Jurkat, Clone E6-1 (cell line): ENCODE measurements at places on chromosomes 1 and 21.

DNA sequence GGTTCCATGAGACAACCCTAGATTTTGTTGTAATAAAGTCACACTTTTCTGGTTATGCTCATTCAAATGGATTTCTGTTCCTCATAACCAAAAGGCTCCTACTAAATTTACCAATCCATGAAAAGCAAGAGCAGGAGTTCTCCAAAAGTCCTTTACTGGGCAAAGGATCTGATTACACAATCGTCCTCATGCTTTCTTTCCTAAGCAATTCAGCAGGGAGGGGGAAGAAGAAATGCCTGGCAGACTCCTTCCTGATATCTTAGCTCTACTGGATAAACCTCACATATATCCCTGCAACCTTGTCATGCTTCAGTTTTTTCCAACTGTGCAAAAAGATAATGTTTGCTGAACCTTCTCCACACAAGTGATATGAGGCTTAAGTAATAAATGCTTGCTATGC lies 67.6 kb upstream of the GUCA2B start:
- DNase-seq, result no peak

DNA sequence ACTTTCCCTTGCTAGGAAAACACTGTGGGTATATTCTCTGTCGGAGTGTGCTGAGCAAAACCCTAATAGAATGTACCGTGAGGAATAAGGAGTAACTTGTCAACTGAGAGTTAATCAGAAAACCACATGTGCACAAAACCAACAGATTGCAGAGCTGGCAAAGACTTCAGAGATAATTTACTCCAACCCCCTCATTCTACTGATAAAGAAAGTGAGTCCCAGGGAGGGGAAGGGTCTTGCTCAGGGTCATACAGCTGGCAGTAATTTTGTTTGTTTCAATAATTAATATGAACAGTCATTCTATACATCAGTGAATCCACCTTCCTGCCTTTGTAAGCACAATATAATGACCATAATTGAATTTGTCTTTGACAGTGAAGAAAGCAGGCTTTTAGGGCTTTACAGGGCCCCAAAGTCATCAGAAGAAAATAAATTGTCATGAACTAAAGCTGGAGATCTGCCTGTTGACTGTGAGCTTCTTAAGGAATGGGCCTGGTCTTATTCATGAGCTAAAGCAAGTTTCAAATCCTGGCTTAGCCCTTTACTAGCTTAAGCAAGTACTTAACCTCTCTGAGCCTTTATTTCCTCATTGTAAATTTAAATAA lies 67.2 kb upstream of the HOOK1 start:
- no peak for DNase-seq

DNA sequence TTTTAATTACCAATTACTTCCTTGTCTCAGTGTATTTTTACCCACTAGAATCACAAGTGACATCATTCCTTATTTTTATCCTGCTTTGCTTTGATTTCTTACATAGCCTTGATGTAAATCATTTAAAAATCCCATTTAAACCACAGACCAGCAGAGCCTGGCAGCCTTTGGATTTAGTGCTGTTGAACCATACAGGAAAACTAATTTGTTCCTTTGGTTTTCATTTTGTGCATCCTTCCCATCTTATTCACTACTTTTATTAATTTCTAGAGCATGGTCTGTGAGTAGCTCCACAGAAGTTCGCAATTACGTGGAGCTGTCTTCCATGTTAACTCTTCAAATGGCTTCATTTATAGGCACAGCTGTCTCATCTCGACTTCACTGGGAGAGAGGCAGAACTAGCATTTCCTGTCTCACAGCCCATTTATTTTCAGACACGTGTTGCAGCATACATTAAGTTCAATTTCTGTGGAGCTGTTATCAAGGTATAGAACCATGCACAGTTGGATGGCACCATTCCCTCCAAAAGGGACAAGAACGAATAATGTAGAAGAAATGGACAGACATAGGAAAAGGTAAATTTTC lies 235.3 kb downstream of the MRPL39 start:
- DNase-seq, result no peak

- no peak for DNase-seq
These were observed 648.3 kb upstream of the BRINP3 start for GRCh38 chr1:191125950-191126349.

DNA sequence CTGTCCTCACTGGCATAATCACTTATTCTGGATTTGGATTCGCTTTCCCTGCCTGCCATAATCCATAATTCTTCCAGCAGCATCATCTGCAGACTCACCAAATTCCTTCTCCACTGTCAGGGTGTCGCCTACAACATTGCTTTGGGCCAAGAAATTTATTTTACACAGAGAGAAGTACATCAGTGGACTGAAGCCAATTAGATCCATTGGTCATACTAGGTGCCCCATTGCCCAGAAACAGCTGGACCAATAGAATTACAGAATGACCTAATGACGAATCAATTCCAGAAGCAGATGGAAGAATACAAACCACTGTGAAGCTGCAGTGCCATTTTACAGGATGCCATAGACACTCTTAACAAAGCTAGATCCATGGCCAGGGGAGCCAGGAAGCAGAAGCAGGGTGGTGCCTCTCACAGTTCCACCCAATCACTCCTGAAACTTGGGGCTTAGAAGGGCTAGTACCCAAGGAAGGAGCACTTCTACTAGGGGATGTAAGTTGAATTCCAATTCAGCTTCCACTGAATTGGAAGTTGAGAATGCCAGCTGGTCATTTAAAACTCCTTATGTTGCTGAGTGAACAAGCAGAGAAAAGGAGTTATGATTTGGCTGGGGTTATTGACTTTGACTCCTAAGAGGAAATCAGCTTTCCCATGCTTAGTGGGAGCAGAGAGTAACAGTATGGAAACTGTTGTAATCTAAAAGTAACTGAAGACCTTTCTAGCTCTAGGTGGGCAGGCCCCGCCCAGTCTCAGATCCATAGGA lies 44.0 kb downstream of the EDN2 start:
- no peak for DNase-seq

DNA sequence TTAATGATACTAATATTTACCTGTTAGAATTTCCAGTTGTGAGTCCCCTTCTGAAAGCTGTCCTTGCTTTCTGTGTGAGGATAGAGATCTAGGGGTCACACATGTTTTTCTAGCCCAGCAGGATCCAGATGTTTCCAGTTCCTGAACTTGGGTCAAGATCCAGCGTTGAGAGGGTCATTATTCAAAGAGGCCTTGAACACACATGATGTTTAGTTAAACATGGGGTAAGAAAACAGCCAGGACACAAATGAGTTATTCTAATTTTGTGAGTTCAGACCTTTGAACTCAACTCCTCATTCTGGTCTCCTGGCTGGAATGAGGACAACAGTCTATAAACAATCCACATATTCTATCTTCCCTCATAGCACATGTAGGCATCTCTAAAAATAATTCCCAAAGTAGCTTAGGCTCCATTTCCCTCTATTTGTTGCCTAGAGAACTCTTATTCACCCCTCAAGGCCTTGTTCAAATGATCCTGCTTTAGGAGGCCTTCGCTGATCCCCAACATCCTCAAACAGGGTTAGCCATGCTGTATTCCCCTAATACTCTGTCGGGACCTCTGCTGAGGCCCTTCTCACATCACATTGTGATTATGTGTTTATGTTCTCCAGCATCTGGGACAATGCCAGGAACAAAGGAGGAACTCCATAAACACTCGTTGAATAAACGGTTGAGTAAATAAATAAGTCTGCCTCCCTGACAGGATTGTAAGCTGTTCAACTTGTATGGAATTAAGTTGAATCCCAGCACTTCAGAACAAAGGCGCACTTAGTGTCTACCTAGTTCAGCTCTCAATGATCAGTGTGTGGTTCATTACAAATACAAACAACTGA lies 15.0 kb upstream of the KCNN3 start:
- no peak for DNase-seq

DNA sequence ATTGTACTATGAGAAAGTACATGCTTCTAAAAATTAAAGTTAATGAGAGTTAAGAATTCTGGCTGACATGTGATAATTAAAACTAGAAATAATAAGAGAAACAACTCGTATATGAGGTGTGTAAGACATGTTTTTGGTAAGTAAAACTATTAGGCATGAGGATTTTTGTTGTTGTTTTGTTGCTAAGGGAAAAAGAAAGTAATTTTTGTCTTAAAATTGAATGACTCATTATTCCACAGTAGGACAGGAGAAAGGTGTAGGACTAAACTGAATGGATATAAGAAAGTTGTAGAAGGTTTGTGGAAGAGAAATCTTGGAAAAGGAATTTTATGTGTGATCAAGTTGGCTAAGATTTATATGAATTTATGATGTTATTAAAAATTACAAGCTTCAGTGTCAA lies 54.8 kb downstream of the TBX19 start:
- no peak for DNase-seq

DNA sequence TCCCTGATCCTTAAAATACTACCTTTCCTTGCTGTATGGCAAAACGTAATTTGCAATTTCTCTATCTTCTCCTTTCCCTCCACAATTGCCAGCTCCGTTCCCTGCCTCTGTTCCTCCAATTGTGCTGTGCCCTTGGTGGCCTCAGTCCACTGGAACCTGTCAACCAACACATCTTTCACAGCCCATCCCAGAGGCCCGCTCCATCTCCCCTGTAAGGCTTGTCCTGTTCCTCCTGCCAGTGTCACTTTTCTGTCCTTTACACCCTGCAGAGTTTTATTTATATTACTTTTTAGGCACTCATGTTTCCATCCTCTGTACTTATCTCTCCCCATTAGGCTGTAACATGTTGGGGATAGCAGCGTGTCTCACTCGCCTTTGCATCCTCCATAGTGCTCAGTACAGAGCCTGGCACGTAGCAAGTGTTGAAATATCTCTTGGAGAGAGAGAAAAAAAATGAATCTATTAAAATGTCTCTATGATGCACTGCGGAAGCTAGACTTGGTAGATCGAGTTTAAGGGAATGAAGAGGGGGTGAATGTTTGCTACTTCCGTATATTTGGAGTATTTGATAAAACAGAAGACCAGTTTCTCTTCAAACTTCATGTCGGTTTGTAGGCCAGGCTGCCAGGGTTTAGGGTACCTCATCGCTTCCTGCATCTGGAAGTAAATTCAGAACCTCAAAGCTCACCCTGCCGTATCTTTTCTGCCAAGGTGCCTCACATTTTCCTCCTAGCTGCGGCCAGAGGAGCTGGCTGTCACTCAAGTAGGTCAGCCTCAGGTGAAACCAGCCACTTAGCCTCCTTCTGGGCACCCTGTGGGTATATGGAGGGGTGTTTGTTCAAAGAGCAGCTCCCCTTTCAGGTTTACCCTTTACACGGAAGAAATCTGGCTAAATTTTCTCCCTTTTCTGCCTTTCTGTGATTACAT lies 303.8 kb downstream of the TM2D1 start:
- no peak for DNase-seq

DNA sequence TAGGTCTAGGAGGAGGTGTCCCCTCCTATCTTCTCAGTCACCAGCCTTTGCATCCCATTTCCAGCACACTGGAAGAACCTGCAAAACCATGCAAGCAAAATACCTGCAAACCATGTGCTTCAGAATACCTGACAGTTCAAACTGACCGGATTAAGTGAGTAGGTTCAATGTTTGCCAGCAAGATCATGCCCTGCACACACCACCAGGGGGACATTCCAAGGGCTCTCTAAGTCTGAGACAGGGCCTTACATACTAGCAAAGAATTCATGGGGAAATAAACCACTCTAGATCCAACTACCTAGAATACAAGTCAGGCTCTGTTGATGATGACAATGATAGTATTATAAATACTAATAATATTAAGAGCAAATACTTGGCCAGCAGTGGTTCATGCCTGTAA lies 27.6 kb downstream of the INPP5B start:
- DNase-seq, result peak; percentile 54

GRCh38 chr1:156033011-156033410 lies 12.3 kb upstream of the SSR2 start:
- no peak for DNase-seq

DNA sequence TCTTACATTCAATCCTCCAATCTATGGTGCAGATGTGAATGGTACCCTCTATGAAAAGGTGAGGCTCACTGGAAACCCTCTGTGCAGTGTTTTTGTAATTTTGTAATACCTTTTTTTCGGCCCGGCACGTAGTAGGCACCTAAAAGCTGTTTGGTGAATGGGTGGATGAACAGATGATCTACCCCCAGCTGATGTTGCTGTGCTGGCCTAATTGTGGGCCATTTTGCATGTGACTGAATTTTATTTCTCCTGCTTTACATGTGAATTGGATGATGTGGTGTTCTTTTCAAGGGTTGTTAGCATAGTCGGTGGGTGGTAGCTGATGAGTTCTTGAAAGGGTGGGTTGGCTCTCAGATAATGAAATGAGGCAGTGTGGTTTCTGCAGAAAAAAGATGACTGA lies 10.4 kb downstream of the KDM4A start:
- no peak for DNase-seq

GRCh38 chr1:245411245-245412036 lies 256.7 kb downstream of the KIF26B start:
- no peak for DNase-seq

GRCh38 chr1:226788965-226789364 lies 49.9 kb upstream of the ITPKB start:
- DNase-seq, result no peak

DNA sequence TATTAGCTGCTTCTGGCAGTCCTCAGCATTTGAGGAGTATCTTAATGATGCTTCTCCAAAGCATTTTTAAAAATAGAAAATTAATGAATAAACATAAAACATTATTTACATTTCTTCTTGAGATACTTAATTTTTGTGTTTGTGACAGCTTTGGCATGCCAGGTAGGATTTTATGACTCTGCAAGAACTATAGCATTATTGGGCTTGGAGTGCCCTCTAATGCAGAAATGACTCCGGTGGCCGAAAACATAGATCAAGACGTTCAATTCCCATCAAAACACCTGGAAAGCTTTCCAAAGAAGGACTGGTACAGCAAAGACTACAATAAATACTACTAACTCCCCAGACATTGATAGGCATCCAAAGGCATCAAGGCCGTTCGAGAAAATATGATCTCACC lies 366.4 kb upstream of the CXADR start:
- no peak for DNase-seq
